ENCODE measurements at places on chromosomes 11 and 22.

GRCh38 chr11:70341881-70342429 is 56.4 kb upstream of the CTTN start:
- DNase-seq: no peak

GRCh38 chr11:120565466-120566155 is 54.1 kb downstream of the GRIK4 start:
- DNase-seq: no peak

- DNase-seq: no peak
These were observed 27.7 kb downstream of the CD44 start for GRCh38 chr11:35166369-35167360.

- no peak for DNase-seq
These were observed 62.3 kb downstream of the BTG4 start for GRCh38 chr11:111449696-111450479.

GRCh38 chr11:32510039-32510438 is 73.6 kb upstream of the EIF3M start:
- no peak for DNase-seq

- no peak for DNase-seq
These were observed 17.6 kb downstream of the PGA5 start for GRCh38 chr11:61258546-61258945.

DNA sequence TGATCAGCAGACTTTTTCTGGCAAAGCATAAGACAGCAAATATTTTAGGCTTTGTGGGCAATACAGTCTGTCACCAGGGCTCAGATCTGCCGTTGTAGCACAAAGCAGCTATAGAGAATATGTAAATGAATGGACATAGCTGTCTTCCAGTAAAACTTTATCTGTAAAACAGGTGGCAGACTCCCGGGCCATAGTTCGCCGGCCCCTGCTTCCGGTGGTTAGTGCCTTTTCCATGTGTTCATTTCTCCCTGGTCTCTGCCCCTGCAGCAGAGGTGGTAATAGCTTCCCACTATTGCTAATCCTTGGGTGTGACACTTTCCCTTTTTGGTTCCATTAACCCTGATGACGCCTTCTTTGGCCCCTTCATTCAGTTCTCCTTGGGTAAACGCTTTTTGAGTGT is 93.7 kb upstream of the LDLRAD3 start:
- DNase-seq: no peak

DNA sequence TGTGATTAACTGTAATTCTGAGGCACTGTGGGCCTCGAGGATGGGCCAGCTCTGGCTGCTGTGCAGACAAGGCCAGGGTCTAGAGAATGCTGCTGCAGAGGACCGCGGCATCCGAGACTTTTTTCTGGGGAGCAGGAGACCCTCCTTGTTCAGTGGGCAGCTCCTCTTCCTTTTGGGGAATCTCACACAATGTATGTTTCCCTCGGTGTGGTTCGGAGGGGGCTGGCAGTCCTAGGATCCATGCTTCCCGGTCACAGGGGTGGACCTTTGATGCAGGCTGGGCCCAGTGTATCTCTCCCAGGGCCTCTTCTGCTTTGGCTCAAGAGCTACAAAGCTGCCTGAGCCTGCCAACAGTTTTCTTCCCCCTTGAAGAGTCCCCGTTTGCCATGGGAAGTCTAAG is 31.5 kb downstream of the MYEOV start:
- DNase-seq: no peak

- DNase-seq: no peak
These were observed 51.1 kb upstream of the KCNQ1OT1 start for GRCh38 chr11:2750682-2751522.

- DNase-seq: no peak
These were observed 322.3 kb upstream of the FAT3 start for GRCh38 chr11:91902312-91902711.

DNA sequence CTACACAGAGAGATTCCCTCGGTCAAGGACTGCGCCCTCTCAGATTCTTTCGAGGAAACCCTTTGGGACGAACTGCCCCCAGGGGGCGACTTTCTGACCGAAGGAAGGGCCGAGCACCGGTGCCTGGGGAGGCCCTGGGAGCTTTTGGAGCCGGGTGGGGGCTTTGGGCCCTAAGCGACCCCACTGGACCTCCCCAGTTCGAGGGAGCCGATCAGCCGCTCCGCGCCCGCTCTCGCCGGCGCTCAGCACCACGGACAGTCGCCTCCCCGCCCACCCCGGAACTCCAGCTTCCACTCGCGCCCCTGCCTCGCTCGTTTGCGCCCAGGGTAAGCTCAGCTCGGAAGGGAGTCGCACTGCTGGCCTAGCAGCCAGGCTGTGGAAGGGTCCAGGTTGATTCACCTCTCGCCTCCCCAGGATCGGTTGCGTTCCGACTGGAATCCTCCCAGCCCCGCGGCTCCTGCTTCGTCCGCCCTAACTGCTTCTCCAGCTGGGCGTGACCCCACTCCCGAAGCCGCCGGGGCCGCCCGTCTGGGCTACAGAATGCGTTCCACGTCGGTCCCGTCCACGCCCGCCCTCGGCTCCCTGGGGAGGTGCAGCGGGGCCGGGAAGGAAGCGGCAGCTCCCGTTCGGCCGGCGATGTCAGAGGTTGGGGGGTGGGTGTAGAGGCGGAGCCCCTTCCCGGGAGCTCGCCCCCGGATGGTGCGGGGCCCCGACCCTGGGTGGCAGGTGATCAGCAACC is 428 bp downstream of the SCN3B start:
- DNase-seq: no peak

- DNase-seq: no peak
These were observed 84.5 kb downstream of the TRAF6 start for GRCh38 chr11:36425561-36426081.

DNA sequence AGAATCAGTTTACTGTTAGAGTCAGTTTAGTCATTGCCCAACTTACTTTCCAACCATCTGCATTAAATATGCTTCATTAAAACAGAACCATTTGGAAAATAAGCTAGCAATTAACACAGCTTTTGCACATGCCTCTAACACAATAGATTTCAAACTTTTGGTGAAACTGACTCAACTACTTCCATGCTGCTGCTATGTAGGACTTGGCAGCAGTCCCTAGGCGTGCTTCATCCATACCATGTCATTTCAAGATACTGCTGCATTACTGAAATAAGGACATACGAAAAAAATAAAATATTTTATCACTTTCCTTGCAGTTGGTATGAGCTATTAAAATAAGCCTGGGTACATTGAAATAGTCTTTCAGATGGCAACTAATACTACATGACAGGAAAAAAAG is 65.5 kb upstream of the SOX6 start:
- DNase-seq: no peak

GRCh38 chr11:73972187-73972586 is 10.5 kb downstream of the UCP2 start:
- DNase-seq: no peak

DNA sequence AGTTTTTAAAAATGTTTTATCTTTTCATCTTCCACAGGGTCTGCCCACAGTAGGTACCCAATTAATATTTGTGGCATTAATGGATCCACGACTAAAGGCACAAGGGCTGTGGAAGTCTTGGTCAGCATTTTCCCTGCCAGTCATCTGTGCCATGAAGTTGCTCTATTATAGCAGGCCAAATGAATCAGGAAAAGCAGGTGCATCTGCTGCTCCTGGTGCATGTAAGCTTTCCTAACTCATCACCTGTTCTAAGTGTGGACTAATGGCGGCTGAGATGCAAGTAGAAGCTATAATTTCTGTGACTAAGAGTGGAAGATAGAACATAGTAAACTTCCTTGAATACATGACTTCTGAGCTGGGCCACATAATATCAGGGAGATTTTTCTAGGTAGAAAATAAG is 182.5 kb upstream of the TENM4 start:
- DNase-seq: no peak

DNA sequence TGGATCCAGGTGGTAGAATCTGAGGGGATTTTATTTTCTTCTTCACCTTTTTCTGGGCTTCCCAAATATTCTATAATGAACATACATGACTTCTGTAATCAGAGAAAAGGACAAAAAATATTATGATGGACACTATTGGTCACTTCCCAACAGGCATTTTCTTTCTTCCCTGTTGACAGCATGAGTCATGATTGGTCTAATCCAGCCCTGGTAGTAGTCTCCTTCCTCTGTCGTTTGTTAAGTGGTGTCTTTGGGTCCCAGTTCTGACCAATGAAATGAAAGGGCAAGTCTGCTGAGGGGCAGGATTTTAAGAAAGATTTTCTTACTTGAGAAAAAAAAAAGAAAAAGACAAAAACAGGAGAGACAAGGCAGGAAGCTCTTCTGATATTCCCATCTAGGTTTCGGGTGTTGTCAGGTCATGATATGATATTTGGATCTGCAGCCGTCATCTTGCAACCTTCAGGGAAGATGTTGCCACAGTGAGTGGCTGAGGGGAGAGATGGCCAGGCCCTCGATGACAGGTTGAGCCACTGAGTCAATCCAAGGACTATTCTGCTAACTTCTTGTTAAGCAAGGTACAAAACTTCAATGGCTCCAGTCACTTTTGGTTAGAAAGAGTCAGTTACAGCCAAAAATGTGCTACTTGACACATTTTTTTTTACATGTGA is 23.3 kb upstream of the PLEKHB1 start:
- no peak for DNase-seq

- DNase-seq: no peak
These were observed 5.2 kb upstream of the EIF4G2 start for GRCh38 chr11:10813945-10814344.

DNA sequence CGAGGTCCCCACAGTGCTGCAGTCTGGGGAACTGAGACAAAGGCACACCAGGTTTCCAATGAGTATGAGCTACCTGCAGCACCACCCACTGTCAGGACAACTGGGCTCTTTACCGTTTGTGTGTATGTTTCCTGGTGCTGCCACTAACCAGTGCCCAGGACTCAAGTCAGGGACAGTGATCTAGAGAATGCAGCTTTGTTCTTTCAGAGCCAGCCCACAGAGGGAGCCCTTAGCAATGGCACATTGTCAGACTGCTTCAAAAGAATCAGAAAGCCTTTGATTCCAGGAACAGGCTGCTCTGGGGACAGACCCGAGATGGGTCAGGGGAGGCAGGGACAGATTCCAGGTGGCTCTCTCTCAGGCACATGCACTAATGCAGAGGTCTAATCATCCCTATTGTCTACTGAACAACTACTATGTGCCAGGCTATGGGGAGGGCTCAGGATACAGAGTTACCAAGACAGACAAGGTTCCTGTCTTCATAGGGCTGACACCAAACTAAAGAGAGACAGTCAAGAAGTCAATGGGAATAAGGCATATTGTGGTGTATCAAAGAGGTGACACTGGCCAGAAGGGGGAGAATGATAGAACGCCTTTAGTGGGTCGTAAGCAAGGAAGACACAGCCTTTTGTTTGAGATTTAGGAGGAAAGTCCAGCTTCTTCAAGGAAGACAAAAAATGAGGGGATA is 103.7 kb downstream of the VPREB1 start:
- no peak for DNase-seq

DNA sequence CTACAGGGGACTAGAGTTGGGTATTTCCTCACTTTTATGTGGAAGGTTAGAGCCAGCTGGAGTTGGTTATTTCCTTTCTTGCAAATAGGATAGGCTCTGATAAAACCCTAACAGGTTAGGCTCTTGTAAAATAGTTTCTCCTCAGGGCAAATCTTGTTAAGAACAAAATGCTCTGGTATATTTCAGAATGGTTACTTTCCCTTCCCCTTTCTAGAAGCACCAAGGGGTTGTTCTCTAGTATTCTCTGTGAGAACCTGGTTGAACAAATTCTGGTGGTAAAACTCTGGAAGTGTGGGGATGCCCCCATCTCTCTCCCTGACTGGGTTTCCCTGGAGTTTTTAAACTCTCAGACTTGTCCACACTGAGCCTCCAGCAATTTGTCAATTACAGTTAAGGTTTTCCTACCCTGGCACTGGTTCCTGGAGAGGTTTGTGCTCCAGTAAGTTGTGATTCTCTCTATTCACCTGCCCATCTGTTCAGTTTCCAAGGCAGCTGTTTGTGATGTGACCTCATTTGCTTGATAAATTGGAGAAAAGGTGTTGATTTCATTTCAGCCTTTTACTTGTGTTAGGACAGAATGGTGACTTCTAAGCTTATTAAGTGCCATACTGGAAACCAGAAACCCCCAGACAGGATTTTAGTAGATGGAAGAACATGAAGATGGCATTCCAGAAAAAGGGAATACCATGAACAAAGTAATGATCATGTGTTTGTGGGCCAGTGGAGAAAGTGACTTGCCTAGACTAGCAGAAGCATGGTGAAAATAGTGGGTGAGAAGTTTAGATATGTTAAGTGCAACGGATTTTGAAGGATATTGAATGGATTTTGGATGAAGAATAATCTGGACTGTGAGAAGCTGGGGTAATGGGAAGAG is 64.6 kb downstream of the EXT2 start:
- no peak for DNase-seq

- no peak for DNase-seq
These were observed 1114.1 kb downstream of the BRD1 start for GRCh38 chr22:48713272-48714205.

DNA sequence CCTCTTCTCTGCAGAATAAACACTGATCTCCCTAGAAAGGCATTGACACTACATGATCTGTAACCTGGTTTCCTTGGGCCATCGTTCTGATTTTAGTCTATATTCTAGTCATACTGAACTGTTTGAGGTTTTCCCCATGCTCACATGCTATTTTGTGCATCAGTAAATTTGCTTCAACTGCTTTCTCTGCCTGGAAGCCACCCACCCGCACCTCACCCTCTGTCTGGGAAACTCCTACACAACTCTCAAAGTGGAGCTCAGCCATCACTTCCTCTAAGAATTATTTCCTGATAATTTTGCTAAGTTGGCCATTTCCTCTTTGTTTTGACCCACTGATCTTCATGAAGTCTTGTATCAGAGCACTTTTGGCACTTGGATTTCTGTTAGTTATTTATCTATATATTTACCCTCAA is 36.1 kb downstream of the MMP20 start:
- DNase-seq: no peak

DNA sequence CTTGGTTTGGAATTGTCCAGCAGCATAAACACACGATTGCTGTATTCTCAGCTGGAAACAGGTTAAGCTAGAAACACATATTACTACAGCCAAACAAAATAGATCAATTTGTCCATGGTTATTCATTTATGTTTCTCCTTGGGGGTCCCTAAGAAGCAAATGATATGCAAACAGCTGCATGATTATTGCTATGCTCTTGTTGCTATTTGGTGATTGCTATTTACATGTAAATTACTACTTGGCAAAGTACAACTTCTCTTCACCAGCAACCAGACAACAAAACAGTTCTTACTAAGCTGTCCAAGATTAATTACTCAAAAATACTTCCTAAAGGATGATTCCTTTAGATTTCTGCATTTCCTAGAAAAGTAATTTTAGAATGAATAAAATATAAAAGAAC is 567.9 kb upstream of the ARHGAP42 start:
- no peak for DNase-seq

DNA sequence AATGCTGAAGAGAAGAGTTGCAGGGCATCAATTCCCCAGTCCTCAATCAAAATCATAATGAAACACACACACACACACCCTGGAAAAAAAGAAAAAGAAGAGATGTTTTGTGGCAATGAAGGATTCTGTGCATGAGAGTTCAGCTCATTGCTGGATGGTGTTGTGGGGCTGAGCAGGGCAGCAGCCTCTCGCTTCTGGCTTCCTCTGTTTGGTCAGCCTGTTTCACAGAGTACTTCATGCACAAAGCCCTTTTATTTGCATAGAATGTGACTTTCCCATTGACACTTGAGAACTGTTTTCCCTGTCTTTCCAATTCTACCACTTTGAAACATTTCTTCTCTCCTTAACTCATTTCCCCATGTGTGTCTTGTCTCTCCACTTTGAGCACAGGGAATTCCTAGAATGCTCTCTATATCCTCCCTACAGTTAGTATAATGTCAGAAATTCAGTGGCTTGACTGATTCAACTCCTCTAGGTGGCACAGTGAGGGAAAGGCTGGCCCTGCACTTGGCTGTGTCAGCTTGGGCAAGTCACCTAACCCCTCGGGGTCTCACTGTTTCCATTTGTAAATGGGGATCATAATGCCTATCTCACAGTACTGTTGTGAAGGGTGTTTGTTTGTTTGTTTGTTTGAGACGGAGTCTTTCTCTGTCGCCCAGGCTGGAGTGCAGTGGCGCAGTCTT is 25.4 kb upstream of the BSX start:
- no peak for DNase-seq
